ENCODE measurements at places on chromosomes 1 and 21. TPM values are rescaled to one million over a fixed set of nuclear protein-coding genes. Genes with fewer than 3 reads are reported as not detected.

TMEM222 gene
- total RNA-seq, result 25.8 TPM

OXCT2 gene
- total RNA-seq, result 1.2 TPM

TGFB2 gene
- total RNA-seq, result 0.67 TPM

ACKR1 gene
- total RNA-seq, result not detected

Data from endodermal cell (in vitro differentiated cells).